Activated T-cell treated with anti-CD3 and anti-CD28 coated beads for 4 hours (primary cell): ENCODE measurements at places on chromosomes 5 and 9.

DNA sequence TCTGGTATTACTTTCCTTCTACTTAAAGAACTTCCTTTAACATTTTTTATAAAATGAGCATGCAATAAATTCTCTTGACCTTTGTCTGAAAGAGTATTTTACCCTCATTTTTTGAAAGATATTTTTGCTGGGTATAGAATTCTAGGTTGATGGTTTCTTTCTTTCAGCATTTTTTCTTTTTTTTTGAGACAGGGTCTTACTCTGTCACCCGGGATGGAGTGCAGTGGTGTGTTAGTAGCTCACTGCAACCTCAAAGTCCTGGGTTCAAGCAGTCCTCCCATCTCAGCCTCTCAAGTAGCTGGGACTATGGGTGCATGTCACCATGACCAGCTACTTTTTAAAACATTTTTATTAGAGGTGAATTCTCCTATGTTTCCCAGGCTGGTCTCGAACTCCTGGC lies 10.7 kb upstream of the TSC1 start:
- no peak for DNase-seq

DNA sequence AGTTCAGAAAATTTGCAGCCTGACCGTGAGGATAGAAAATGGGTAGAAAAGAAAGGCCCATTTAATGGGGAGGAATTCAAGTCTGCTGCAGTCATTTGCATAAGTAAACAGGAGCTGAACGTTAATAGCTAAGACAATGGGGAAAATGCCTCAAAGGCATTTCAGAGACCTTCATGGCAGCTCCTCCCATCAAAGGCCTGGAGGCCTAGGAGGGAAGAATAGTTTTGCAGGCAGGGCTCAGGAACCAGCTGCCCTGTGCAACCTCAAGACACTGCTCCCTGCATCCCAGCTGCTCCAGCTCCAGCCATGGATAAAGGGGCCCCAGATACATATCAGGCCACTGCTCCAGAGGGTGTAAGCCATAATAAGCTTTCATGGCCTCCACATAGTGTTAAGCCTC lies 32.2 kb upstream of the CDH18 start:
- no peak for DNase-seq

GRCh38 chr5:96633820-96634219 lies 28.4 kb upstream of the CAST start:
- DNase-seq = no peak

DNA sequence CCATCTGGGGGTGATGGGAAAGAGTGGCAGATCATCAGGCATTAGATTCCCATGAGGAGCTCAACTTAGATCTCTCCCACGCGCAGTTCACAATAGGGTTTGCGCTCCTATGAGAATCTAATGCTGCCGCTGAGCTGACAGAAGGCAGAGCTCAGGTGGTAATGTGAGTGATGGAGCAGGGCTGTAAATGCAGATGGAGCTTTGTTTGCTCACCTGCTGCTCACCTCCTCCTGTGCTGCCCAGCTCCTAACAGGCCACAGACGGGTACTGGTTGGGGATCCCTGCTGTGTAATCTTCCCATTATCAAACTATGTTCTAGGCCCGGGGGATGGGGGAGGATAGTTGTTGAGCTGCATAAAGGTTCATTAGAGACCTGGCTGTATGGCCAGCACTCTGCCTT lies 58.4 kb downstream of the UGCG start:
- DNase-seq = no peak

GRCh38 chr9:23630488-23630887 lies 195.6 kb downstream of the ELAVL2 start:
- DNase-seq = no peak

DNA sequence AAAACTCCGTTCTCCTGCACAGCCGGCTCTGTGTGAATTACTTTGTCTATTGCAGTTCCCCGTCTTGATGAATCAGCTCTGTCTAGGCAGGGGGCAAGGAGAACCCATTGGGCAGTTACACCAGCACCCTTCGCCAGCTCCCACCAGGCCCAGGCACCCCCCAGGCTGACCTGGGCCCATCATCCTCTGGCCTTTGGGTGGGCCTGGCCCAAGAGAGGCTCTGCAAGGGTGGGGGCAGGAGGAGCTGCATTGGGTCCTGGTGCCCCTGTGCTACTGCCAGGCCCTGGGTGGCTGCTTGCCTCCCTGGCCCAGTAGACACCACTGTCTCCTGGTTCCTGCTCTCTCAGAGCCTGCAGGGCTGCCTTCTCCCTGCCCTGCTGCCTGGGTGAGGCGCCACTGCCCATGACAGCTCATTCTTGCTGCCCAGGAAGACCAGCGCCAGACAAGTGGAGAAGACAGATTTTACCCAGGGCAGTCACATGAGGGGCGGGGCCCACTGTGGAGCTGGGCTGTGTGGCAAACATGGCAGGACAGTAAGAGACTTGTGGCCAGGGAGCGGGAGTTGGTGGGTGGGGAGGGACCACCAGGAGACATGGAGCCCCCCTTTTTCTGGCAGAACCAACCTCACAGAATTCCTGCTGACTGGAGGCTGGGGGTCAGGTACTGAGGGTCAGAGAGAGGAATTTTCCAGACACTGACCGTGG lies 67.2 kb downstream of the MRPL36 start:
- DNase-seq = no peak

GRCh38 chr5:154721481-154722058 lies 33.6 kb upstream of the LARP1 start:
- no peak for DNase-seq
